ENCODE measurements at places on chromosomes 7 and 10. TPM values are rescaled to one million over a fixed set of nuclear protein-coding genes. Genes with fewer than 3 reads are reported as not detected.

HGF gene
- 17.2 TPM for total RNA-seq

KBTBD2 gene
- 35.1 TPM for total RNA-seq

FAM53B gene
- total RNA-seq, result 40.7 TPM

ADARB2 gene
- total RNA-seq, result 0.80 TPM

- no peak overlapping the region for H3K27ac ChIP-seq
- H3K4me1 ChIP-seq, result no peaks in the 10 kb centered on the region
- H3K36me3 ChIP-seq, result no peaks in the 10 kb centered on the region
- no peaks in the 10 kb centered on the region for H3K27me3 ChIP-seq
Observed at GRCh38 chr10:79502561-79503309, 9.6 kb upstream of the EIF5AL1 start.

NOS3 gene
- 15.1 TPM for total RNA-seq

DNA sequence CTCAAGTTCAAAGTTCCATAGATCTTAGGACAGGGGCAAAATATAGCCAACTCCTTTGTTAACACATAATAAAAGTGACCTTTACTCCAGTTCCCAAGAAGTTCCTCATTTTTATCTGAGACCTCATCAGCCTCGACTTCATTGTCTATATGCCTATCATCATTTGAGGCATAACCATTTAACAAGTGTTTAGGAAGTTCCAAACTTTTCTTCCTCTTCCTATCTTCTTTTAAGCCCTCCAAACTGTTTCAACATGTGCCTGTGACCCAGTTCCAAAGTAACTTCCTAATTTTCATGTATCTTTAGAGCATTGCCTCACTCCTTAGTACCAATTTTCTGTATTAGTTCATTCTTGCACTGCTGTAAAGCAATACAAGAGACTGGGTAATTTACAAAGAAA is 569.1 kb downstream of the ANKRD7 start:
- H3K27me3 ChIP-seq, result no peaks in the 10 kb centered on the region
- H3K4me3 ChIP-seq, result no peak overlapping the region
- no peaks in the 10 kb centered on the region for H3K4me1 ChIP-seq
- DNase-seq, result no peak

- no peak for DNase-seq
- no peaks in the 10 kb centered on the region for H3K27me3 ChIP-seq
- H3K36me3 ChIP-seq, result no peaks in the 10 kb centered on the region
- no peak overlapping the region for H3K4me3 ChIP-seq
Observed at GRCh38 chr7:47622586-47622945, 40.7 kb upstream of the TNS3 start.

- DNase-seq, result no peak
- H3K27ac ChIP-seq, result peak overlapping the region; percentile 1
- H3K36me3 ChIP-seq, result no peaks in the 10 kb centered on the region
- no peak overlapping the region for H3K4me3 ChIP-seq
- H3K4me1 ChIP-seq, result peaks cover 38% of the 10 kb centered on the region
Observed at GRCh38 chr10:32366588-32366987, 19.6 kb upstream of the EPC1 start.

DNA sequence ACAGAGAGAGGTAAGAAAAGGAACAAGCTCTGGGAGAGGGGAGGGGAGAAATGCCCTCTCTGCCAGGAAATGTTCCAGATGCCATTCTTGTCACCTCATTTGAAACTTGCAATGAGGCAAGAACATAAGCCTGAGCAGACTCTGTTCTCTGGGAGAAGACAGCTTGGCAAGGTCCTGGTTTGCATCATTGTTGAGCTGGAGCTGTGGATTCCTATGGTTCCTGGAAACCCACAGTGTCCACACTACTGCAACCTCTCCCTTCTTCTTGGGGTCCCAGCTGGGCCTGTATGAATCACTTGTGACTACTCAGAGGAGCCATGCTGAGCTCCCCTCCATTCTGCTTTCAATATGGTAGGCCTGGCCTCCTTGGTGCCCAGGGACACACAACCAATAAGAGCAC is 60.8 kb upstream of the HECTD2 start:
- no peaks in the 10 kb centered on the region for H3K27me3 ChIP-seq
- H3K36me3 ChIP-seq, result no peaks in the 10 kb centered on the region
- H3K4me3 ChIP-seq, result no peak overlapping the region
- peaks cover 14% of the 10 kb centered on the region for H3K4me1 ChIP-seq
- no peak for DNase-seq

- no peak for DNase-seq
- no peaks in the 10 kb centered on the region for H3K4me1 ChIP-seq
- no peaks in the 10 kb centered on the region for H3K36me3 ChIP-seq
- H3K27ac ChIP-seq, result no peak overlapping the region
- no peaks in the 10 kb centered on the region for H3K27me3 ChIP-seq
Observed at GRCh38 chr10:29012926-29013554, 275.8 kb upstream of the LYZL1 start.

DNA sequence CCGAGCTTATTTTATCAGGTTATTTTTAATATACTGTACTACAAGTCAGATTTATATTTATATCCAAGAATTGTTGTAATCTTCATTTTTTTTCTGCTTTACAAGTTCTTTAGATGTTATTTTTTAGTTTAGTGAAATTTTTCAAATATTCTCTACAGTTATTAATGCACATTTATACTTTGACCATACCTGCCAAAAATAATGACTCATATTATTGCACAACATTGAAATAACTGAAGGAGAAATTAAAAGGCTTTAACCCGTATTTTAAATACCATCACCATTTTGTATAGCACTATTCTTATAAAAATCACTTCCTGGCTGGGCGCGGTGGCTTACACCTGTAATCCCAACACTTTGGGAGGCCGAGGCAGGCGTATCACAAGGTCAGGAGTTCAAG is 278.5 kb downstream of the BICC1 start:
- no peak overlapping the region for H3K4me3 ChIP-seq
- DNase-seq, result no peak

DNA sequence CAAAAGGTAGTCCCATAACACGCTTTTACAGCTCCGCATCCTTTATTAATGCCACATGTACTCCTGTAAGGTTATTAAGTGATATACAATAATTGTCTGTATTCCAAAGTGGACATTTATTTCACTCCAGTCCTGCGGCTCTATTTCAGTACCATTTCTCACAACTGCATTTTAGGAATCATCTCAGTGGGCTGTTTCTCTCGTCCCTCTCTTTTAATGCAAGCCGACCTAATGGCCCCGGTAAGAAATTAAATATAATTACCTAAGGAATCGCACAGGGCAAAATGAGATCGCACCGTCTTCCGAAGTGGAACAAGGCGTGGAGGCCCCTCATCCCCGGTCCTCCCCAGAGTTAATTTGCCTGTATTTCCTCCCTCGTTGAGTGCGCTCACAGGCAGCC is 216.5 kb downstream of the RAB11FIP2 start:
- no peak overlapping the region for H3K4me3 ChIP-seq
- H3K27ac ChIP-seq, result no peak overlapping the region
- H3K27me3 ChIP-seq, result no peaks in the 10 kb centered on the region

LOXL4 gene
- total RNA-seq, result 4.5 TPM

- H3K4me1 ChIP-seq, result peaks cover 4% of the 10 kb centered on the region
- no peak overlapping the region for H3K27ac ChIP-seq
- H3K4me3 ChIP-seq, result no peak overlapping the region
Observed at GRCh38 chr7:71615017-71615416, 483.1 kb downstream of the GALNT17 start.

AGMO gene
- not detected for total RNA-seq

GRCh38 chr7:72335561-72336381 is 76.4 kb downstream of the CALN1 start:
- H3K36me3 ChIP-seq, result no peaks in the 10 kb centered on the region
- H3K4me3 ChIP-seq, result no peak overlapping the region
- no peaks in the 10 kb centered on the region for H3K4me1 ChIP-seq

DNA sequence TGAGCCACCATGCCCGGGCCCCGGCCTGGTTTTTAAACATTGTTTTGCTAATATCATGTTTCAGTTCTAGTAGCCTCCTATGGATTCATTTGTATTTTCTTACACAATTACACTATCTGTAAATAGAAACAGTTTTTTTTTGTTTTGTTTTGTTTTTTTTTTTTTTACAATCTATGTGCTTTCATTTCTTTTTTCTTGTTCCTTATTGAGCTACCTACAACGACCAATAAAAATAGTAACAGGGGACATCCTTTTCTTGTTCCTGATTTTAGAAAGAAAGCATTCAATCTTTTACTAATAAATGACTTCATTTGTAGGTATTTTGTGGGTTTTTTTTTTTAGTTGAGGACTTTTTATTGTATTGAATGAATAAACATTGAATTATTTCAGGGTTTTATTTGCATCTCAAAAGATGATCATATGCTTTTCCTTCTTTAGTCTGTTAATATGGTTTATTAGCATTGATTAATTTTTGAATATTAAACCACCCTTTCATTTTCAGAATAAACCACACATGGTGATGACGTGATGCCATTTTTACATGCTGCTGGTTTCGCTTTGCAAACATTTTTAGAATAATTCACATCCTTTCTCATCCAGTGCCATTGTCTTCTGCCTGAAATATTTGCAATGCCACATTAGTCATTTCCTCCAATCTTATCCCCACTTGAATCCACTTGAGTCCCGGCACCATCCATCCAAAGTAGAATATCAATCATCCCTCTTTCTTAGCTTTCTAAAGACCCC is 18.1 kb upstream of the AKR1E2 start:
- H3K27me3 ChIP-seq, result no peaks in the 10 kb centered on the region
- no peak overlapping the region for H3K4me3 ChIP-seq
- H3K36me3 ChIP-seq, result no peaks in the 10 kb centered on the region
- no peak overlapping the region for H3K27ac ChIP-seq
- DNase-seq, result no peak
- H3K4me1 ChIP-seq, result no peaks in the 10 kb centered on the region

ABCC2 gene
- 1.9 TPM for total RNA-seq

IL6 gene
- total RNA-seq, result 8.2 TPM

GRCh38 chr10:105797234-105797890 is 1156.3 kb downstream of the SORCS3 start:
- H3K4me1 ChIP-seq, result no peaks in the 10 kb centered on the region
- H3K27ac ChIP-seq, result no peak overlapping the region
- H3K36me3 ChIP-seq, result no peaks in the 10 kb centered on the region
- no peaks in the 10 kb centered on the region for H3K27me3 ChIP-seq
- no peak for DNase-seq

DNA sequence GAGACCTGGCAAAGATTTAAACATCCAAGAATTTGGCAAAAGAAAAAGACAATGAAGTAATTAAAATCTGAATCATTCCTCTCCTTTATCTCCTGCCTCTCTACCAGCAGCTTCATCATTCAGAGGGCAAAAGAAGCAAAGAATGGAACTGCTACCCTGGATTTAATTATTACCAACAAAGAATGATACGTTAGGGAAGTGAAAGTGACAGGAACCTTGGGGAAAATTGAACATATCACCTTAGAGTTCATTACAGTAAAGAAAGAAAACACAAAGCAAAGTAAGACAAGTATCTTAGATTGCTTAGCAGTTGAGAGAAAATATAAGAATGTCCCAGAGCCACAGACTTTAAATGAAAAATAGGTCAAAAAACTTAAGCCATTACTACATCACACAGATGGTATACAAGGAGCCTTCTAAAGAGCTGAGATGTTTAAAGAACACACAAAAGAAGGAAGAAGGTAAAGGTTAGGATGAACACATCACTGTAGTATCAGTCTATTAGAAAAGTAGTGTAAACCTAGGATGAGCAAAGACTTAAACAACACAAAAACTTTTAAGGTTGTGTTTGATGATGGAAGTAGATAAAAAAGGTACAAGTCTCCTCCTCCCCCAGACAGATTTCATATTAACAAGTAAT is 17.5 kb downstream of the CTNNA3 start:
- DNase-seq, result no peak
- no peak overlapping the region for H3K4me3 ChIP-seq
- H3K27me3 ChIP-seq, result no peaks in the 10 kb centered on the region

IGF2BP3 gene
- total RNA-seq, result 2.0 TPM

- no peak for DNase-seq
- no peaks in the 10 kb centered on the region for H3K27me3 ChIP-seq
- peak overlapping the region; percentile 59 for H3K27ac ChIP-seq
- H3K4me3 ChIP-seq, result no peak overlapping the region
- H3K4me1 ChIP-seq, result peaks cover 24% of the 10 kb centered on the region
Observed at GRCh38 chr10:17075533-17076359, 53.9 kb downstream of the CUBN start.

- H3K36me3 ChIP-seq, result no peaks in the 10 kb centered on the region
- DNase-seq, result peak; percentile 72
- H3K27me3 ChIP-seq, result no peaks in the 10 kb centered on the region
- peak overlapping the region; percentile 92 for H3K4me3 ChIP-seq
- peaks cover 21% of the 10 kb centered on the region for H3K4me1 ChIP-seq
Observed at GRCh38 chr10:50622706-50623662, 772 bp downstream of the SGMS1 start.

GNAT3 gene
- total RNA-seq, result not detected

- H3K4me3 ChIP-seq, result no peak overlapping the region
- no peak overlapping the region for H3K27ac ChIP-seq
- no peaks in the 10 kb centered on the region for H3K36me3 ChIP-seq
- DNase-seq, result no peak
- H3K27me3 ChIP-seq, result no peaks in the 10 kb centered on the region
Observed at GRCh38 chr7:34756025-34756437, 98.0 kb downstream of the NPSR1 start.

DNA sequence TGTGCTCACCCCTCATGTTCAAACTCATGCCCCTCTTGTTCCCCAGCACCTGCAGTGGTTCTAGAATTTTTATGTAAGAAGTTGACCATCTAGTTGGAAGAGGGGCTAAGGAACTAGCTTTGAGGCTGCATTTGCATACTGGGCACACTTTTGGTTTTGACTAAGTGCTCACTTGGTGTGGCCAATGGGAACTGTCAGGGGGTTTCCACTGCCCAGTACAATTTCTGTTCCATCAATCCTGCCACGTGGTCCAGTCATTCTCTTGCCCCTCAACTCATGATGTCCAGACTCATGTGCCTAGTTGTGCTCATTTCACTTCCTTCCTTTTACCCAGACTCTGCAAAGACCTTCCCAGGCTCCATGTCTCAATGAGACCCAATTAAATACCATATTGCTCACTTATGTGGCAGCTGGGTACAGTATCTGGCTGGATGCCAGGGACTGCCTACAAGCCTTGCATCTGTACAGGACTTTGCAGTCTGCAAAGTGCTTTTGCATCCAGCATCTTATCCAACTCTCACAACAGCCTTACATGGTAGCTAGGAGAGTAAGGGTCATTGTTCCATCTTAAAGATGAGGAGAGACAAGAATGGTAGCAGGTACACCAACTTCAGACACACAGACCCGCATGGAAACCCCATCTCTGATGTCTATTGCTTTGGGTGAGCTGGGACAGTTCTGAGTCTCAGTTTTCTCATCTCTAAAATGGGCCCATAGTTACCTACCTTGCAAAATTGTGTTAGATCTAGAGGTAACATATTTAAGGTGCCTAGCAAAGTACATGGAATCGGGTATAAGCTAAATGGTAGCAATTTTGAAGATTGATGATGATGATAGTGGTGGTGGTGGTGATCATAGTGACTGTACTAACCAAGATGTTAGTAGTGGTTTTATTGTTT is 30.1 kb upstream of the KCNMA1 start:
- no peaks in the 10 kb centered on the region for H3K27me3 ChIP-seq
- no peak for DNase-seq
- no peaks in the 10 kb centered on the region for H3K4me1 ChIP-seq
- no peak overlapping the region for H3K4me3 ChIP-seq
- H3K27ac ChIP-seq, result no peak overlapping the region

GRCh38 chr10:68103261-68103878 is 5.9 kb upstream of the MYPN start:
- H3K27me3 ChIP-seq, result no peaks in the 10 kb centered on the region
- no peak overlapping the region for H3K27ac ChIP-seq
- H3K4me1 ChIP-seq, result no peaks in the 10 kb centered on the region
- no peak overlapping the region for H3K4me3 ChIP-seq
- H3K36me3 ChIP-seq, result no peaks in the 10 kb centered on the region
